SJSA1 (cell line): ENCODE measurements at places on chromosomes 6 and 20. TPM values are rescaled to one million over a fixed set of nuclear protein-coding genes. Genes with fewer than 3 reads are reported as not detected.

DNA sequence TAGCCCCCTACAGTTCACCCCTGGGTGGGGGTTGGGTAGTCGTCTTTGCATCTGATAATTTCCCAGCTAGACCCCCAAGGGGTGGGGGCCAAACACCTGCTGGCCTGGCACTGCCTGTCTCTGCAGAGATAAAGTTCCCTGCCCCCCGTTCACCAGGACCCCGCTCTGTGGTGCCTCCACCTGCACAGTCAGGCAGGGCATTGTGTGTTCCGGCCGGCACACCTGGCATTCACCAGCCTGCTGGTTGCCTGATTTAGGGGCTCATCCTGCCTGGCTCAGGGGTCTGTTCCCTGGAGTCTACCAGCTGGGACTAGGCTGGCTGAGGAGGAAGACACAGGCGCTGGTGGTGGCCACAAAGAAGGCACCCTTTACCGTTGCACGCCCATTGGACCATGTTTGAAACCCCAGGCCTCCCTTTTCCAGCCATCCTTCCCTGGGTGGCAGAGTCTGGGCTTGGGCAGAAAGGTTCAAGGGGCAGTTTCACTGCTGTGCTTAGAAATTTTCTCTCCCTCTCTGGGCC lies 30.8 kb upstream of the SCRT2 start:
- H3K4me1 ChIP-seq = no peaks in the 10 kb centered on the region
- H3K4me3 ChIP-seq = no peak overlapping the region
- H3K27ac ChIP-seq = no peak overlapping the region
- no peak for DNase-seq
- no peaks in the 10 kb centered on the region for H3K36me3 ChIP-seq

Gene OR2B2
- total RNA-seq = not detected in 2 replicates

DNA sequence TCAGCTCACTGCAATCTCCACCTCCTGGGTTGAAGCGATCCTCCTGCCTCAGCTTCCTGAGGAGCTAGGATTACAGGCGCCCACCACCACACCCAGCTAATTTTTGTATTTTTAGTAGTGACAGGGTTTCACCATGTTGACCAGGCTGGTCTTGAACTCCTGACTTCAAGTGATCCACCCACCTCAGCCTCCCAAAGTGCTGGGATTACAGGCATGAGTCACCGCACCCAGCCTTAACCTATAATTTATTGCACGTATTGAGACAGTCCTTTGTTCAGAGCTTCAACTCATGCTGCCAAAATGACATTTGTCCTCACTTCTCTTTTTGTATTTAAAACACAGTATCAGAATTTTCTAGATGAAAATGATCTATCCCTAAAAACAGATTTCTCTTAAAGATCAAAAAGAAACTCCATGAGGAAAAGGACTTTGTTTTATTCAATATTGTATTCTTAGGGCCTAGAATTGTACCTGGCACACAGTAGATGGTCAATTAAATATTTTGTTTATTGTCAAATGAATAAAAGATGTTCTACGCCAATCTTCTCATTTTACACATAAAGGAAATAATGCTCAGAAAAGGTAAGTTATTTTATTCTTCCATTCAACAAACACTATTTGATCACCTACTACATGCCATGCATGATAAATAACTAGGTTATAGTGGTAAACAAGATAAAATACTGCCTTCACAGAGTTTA lies 10.8 kb downstream of the SERAC1 start:
- H3K4me3 ChIP-seq = no peak overlapping the region
- H3K27me3 ChIP-seq = no peaks in the 10 kb centered on the region
- no peak overlapping the region for H3K27ac ChIP-seq
- no peak for DNase-seq
- H3K36me3 ChIP-seq = peaks cover 14% of the 10 kb centered on the region

DNA sequence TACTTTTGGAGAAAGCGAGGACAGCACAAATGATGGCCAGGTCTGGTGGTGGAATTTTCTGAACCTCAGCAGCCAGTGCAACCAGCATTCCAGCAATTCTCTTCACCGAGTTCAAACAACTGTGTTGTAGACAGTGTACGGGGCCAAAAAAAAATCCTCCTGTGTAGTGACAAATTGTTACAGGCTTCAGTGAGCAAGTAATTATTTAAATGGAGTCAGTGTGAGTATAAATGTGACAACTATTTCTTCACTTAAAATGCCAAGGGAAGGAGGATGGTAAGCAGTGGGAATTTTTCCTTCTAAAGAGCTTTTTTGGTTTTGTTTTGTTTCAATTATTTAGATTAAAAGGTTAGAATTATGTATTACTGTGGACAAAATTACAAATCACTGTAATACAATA lies 154.1 kb downstream of the TMEM242 start:
- DNase-seq = no peak
- no peak overlapping the region for H3K4me3 ChIP-seq
- H3K27me3 ChIP-seq = no peaks in the 10 kb centered on the region
- no peak overlapping the region for H3K27ac ChIP-seq
